Fibroblast of skin of right quadriceps (primary cell): ENCODE measurements at places on chromosomes 1 and 21.

DNA sequence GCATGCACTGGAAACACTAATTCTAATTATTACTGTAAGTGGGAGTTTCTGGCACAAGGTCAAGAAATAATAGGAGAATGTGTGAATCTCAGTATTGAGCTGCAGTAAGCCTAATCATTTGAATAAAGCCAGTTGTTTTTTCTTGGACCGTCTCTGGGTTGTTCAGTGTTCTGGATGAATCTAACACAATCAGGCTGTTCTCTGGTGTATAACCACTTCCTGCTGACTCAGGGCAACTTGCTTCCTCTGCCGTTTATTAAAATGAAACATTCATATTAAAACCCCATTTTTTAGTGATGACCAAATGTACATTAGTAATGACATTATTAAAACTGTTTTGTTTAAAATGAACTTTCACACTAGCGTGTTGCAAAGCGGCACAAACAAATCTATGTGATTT is 273.1 kb upstream of the SNX7 start:
- DNase-seq, result peak; percentile 90

- no peak for DNase-seq
Measured at GRCh38 chr1:73911849-73912248, 286.1 kb downstream of the LRRIQ3 start.

DNA sequence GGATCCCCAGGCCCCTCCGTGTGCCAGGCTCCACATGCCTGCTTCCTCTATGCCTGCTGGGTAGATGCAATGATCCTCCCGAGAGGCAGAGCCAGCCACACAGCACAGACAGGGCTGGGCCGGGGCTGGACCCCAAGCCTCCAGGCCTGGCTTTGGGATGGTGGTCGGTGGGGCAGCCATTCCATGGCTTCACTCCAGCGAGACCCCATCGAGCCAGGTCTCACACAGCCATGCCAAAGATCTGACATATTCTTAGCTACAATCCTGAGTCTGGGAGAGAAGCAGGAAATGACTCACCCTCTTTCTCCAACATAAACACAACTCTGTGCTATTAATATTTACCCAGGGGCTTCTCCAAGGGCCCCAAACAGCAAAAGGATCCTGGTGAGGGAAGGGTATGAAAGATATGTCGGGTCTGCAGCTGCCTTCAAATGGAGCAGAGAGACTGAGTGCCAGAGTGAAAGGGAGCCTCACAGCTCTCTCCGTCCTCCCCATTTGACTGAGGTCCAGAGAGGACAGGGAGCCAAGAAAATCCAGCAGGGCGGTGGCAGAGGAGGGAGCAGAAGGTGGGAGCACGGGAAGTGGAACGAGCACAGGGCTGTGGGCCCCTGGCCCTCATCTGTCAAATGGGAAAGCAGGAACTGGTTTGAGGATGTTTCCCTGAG is 639.5 kb downstream of the MATN1 start:
- DNase-seq, result peak; percentile 84

DNA sequence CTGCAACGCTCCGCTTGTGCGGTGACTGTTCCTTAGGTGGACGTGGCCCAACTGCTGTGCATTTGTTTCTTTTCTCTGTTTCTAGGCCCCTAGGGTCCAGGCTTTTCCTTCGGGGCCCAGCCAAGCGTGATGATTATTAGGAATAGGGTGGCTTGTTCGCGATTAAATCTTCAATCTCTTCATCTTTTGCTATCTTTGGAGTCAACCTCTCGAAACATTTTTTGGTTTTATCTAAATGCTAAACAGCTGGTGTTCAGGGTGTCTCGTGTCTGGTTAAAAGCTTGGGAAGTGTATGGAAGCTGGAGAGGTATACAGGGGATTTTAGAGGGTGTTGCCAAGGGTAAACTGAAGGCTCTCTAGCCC is 844 bp upstream of the PLD5 start:
- DNase-seq, result no peak

- DNase-seq, result peak; percentile 11
Measured at GRCh38 chr21:20721151-20721550, 277.1 kb upstream of the NCAM2 start.

DNA sequence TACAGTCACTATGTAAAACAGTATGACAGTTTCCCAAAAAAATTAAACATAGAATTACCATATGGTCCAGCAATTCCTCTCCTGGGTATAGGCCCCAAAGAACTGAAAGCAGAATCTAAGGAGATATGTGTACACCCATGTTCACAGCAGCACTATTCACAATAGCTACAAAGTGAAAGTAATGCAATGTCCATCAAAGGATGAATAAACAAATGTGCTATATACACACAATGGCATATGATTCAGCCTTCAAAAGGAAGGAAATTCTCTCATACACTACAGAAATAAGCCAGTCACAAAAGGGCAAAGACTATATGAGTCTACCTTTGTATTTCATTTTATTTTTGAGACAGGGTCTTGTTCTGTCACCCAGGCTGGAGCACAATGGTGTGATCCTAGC is 120.4 kb downstream of the TOMM20 start:
- no peak for DNase-seq

GRCh38 chr1:9659328-9659727 is 7.8 kb downstream of the PIK3CD start:
- DNase-seq, result peak; percentile 89

- peak; percentile 66 for DNase-seq
Measured at GRCh38 chr1:26483980-26484379, 11.7 kb downstream of the HMGN2 start.

DNA sequence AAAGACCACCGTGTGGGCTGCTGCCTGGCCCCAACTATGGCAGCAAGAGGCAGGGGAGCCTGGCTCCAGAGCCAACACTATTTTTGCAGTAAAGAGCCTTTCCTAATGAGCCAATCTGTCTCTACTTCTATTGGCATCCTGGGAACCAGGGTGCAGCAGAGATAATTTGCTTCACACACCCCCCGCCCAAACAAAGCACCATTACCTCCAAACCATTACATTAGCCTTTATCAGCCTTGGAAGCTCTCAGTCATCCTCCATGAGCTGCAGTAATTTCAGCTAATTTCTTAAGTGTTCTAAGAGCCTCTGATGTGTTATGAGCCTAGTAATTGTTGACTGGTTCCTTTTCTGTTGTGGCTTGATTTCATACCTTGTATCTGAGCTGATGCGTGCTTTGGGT is 21.6 kb downstream of the ARMH1 start:
- DNase-seq, result no peak

- DNase-seq, result peak; percentile 85
Measured at GRCh38 chr1:183318433-183318832, 99.7 kb downstream of the NMNAT2 start.

GRCh38 chr1:38444770-38445442 is 398.3 kb upstream of the POU3F1 start:
- no peak for DNase-seq

GRCh38 chr1:171913385-171913784 is 72.1 kb downstream of the DNM3 start:
- DNase-seq, result no peak

DNA sequence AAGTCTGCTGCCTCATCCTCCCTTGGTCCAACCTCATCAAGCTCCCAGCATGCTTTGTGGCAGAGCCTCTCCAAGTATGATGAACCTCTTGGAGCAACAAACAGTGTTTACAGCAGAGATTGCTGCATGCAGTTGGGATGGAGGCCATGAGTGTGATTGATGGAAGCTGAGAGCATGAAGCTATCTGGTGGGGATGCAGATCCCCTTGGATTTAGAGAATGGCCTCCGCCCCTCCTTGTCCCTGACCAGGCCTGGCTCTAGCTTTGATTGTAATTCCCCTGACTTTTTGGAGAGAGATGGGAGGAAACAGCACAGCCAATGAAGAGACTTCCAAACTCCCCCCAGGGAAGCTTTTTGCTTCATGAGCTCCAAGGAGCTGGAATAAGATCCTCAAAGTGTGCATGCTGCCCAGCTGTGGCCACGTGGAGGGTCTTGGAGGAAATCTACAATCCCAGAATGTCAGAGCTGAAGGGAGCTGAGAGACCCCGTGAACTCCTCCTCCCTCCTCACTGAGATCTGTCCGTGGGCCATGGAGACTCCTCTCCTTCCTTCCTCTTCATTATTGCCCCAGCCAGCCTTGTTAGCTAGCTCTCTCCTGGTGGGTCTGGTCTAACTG is 165.3 kb upstream of the USP24 start:
- no peak for DNase-seq

- no peak for DNase-seq
Measured at GRCh38 chr1:234865171-234866006, 255.4 kb upstream of the IRF2BP2 start.

DNA sequence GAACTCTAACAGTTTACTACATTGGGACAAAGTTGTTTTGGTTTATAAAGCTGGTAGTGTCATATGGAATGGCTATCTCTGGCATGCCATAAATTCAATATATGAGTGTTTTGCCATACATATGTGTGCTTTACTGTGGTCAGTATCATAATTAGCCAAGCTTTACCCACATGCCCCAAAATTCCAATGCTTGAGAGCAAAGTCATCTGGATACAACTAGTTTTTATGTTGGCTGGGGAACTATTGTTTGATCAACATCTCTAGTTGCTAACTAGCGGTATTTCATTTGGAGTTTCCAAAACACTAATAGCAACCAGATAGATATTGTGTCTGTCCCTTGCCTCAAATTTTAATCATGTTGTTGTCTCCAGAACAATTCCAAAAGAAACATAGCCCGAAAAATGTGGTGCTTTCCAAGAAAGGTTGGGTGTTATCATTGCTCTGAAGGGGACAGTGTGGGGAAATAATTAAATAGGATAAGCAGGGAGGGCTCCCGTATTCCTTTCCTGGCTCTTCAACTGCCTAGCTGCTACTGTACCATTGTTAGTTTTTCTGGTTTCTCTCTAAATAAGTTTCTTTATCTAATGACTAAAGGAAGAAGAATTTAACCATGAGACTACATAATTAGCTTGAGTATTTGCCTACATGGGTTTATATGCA is 136.1 kb downstream of the TGFB2 start:
- peak; percentile 72 for DNase-seq

GRCh38 chr1:5428351-5428750 is 563.9 kb downstream of the NPHP4 start:
- DNase-seq, result no peak

- no peak for DNase-seq
Measured at GRCh38 chr1:31398246-31398645, 14.8 kb upstream of the SERINC2 start.

DNA sequence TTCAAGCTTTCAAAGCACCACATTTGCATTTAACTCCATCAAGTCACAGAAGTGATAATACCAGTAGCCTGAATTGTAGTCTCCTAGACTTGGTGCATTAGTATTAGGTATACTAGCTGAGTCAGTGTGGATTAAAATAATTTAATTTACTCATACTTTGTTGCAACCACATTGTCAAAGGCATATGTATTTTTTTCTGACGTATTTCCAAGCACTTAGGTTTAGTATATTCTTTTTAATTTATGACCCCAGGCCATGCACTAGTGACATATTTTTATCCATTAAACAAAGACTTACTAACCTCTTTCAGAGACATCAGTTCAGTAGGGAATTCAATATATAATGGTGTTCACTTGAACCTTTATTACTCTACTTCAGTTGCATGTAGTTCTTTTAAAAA is 1894.5 kb downstream of the NCAM2 start:
- DNase-seq, result no peak

GRCh38 chr1:181499825-181500224 is 16.5 kb downstream of the CACNA1E start:
- DNase-seq, result no peak

DNA sequence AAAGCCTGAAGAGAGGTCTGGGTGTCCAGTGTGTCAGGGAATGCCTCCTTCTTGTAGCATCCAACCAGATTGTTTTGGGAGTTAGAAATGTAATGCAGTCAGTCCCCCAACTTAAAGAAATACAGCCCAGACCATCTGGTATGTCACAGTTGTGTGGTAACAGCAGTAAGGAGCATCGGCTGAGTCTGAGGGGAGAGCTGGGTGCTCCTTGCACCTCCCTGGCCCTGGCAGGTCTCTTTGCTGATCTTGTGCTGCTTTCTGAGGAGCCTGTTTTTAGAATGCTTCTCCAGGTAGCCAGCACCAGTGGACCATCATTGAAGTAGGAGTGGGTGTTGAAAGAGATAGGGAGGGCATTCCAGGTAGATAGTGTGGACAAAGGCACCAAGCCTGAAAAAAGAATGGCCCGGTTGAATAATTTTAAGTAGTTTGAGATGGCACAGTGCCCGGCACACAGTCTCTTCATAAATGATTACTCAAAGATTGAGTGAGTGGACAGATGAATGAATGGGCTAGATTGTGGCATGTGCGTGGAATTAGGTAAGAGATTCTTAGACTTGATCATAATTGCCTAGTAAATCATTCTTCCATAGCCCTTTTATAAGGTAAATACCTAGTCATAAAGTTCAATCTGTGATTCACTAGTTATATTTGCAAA is 46.5 kb downstream of the LAMC1 start:
- no peak for DNase-seq

- no peak for DNase-seq
Measured at GRCh38 chr1:13523780-13524477, 10.1 kb upstream of the LRRC38 start.

DNA sequence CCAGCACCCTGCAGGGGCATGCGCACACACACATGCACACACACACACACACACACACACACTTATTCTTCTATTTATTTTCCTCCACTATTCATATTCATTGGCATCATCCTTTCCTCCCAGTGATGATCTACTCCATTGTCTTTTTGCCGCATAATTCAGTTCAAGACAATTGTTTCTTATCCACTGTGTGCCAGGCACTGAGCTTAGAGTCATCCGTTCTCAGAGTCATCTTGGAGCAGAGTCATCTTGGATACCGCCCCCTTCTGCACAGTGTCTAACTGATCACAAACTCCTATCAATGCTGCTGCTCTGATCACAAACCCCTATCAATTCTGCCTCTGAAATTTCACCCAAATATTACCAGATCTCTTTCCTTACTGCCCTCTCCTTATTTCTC is 102.8 kb upstream of the PROX1 start:
- no peak for DNase-seq

DNA sequence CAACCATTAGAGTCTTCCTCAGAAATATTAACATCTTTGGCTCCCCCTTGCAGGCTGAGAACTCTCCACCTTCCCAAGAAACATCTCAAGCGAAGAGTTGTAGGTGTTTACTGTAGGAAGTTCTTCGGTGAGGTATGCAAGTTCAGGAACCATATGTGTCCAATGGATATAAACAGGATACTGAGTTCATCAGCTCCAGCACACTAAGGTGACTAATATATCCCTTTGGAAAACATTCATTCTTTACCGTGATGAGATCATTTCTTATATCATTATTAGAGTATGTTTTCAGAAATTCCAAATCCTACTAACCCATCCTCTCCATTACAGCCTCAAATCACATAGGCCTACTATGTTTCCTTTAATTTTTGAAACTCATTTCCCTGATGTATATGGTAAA is 37.3 kb upstream of the PRMT6 start:
- peak; percentile 68 for DNase-seq
